ENCODE measurements at places on chromosomes 13 and 19.

DNA sequence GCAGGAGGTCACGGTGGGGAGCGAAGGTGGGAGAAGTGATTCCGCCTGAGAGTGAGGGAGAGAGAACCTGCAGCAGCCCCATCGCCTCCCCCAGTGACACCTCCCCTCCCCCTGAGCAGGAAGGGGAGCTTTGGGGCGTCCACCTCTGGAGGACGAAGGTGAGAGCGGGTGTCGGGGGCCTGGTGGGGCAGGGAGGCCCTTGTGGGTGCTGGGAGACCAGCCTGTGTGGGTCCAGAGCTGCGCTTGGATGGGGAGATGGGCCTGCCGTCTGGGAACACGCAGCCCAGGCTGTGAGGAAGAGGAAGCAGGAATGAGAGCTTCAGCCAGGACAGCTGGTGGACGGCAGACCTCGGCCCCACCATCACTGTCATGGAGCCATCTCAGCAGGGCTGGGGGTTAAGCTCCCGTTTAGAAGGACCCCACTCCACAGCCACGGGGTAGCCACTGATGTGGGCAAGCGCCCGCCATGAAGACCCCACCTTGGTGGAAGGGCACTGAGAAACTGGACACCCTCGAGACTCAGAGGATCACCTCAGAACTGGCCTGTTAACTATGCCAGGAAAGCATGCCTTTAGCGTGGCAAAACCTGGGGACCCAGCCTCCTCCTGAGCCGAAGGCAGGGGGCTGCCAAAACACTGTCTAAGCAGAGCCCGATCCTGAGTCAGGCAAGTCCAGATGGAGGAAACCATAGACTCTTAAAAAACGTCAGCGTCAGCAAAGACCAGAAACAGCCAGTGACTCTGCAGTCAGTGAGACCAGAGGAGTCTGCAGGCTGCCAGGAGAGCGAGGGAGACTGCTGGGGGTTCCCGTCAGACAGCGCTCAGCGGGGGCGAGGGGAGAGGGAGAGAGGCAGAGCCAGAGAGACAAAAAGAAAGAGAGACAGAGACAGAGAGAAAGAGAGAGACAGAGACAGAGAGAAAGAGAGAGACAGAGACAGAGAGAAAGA is 6.4 kb upstream of the PROZ start:
- no peak for DNase-seq

- DNase-seq, result no peak
Measured at GRCh38 chr19:525029-525428, 6.5 kb upstream of the CDC34 start.

- DNase-seq, result peak; percentile 45
Measured at GRCh38 chr13:94705081-94706030, 7.0 kb downstream of the SOX21 start.

DNA sequence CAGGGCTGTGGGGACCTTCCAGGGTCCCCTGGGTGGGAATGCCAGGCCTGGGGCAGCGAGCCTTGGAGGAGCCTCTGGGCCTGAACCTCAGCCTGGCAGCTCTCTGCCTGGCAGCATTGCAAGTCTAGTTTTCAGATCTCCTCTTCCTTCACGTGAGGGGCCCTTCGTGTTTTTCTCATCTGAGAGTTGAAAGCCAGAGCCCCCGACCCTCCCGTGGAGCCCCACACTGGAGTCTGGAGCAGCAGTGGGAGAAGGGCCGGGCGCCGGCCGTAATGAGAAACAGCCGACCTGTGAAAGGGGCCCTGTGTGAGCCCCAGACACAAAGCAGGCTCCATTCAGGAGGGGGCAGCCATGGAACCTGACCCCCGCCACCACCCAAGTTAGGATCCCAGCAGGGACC is 19.3 kb downstream of the TMED1 start:
- no peak for DNase-seq

DNA sequence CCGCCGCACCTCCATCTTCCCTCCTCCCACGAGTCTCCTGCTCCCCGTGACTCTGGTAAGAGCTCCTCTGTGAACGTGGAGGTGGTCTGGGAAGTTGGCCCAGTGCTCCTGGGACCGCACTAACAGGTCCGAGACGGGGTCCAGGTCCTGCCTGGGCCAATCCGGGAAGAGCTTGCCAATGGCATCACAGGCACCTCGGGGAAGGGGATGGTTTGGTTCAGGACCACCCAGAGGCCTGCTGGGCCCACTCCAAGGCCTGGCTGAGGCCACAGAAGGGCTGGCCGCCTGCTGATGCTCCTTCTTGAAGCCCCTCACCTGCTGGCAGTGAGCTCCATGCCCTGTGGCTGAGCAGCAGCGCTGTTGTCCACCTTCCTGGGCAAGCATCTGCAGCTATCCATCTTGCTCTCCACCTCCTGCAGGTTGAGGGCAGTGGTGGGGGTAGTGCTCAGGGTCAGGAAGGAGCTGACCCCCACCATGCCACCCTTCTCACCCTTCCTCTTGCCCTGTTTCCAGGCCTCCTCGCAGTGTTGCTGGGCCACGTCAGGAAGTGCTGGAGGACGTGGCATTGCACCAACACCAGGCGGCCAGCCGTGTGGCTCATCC is 41.2 kb upstream of the TPM4 start:
- DNase-seq, result no peak

GRCh38 chr13:80463673-80464352 is 122.9 kb upstream of the SPRY2 start:
- no peak for DNase-seq

DNA sequence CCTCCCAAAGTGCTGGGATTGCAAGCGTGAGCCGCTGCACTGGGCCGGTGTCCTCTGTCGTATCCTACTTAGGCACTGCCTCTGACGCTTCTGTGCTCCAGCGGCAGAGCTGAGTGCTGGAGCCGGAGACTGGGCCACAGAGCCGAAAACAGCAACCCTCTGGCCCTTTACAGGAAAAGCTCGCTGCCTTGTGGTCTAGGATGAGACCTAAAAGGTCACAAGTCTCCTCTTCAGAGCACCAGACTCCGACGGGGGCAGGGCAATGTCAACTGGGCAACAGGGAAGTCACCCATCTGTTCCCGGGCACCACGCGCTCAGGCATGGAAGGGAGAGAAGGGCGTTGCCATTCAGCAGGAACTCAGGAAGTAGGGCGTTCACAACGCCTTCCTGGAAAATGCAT is 91.7 kb downstream of the GADD45B start:
- no peak for DNase-seq

DNA sequence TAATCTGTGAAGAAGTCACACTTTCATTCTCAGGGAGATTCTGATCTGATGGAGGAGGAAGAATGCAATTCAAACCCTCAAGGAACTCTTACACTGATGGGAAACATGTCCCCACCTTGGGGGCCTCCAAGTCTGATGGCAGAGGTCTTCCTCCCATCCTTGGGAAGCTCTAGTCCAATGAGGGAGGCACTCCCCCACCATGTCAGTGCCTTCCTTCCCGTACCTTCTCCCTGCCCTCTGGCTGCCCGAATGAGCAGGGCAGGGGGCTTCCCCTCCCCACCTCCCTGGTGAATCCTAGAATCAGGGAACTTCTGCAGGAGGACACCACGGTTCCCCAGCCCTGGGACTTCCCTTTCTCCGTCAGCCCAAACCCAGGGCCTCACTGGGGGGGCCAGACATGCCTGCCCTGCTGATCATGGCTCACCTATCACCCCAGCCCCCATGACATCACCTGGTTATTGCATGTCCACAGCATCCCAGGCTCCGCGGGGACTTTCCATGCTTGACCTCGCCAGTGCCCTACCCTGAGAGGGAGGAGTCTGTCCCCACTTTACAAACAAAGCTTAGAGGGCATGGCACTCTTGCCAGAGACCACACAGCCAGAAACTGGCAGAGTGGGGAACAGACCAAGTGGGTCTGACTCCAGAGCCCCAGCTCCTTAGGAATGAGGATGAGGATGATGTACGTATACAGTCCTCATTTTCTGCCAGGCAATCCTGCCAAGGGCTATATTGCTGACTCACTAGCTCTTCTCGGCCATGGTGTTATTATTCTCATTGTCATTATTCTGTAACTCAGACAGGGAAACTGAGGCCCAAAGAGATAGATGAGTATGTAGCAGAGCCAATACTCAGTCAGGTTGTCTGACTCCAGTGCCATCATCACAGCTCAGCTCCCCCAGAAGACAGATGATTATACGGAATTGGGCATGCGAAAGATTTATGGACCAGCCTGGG is 9.6 kb upstream of the BCL3 start:
- no peak for DNase-seq

GRCh38 chr13:22053053-22053452 is 382.2 kb downstream of the FGF9 start:
- no peak for DNase-seq

DNA sequence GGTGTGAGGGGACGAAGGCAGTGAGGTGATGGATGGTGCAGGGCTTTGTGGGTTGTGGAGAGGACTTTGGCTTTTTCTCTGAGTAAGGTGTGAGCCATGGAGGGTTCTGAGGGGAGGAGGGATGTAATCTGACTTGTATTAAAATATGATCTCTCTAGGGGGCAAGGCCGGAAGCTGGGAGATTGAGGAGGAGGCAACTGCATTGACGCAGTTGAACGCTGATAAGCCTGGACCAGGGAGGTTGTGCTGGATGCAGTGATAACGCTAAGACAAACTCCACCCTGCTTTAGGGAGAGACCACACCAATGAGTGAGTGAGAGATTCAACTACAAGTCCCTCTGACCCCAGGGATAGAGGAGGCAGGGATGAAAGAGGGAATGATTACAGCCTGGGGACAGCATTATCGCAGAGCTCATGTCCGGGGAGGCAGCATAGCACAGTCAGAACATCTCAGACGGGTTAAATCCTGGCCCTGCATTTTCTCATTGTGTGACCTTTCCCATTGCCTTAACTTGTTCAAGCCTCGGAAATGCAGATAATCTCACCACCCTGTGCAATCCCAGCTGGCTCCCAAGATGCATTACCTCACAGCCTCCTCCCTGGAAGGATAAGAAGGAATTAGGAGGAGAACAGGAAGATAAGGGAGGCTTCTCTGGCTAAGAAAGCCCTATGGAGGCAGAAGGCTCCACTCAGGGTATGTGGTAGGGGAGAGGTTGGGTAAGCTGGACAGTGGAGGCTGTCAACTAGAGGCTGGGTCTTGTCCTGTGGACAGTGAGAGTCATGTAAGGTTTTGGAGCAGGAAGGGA is 124.2 kb downstream of the CACNA1A start:
- DNase-seq, result no peak

DNA sequence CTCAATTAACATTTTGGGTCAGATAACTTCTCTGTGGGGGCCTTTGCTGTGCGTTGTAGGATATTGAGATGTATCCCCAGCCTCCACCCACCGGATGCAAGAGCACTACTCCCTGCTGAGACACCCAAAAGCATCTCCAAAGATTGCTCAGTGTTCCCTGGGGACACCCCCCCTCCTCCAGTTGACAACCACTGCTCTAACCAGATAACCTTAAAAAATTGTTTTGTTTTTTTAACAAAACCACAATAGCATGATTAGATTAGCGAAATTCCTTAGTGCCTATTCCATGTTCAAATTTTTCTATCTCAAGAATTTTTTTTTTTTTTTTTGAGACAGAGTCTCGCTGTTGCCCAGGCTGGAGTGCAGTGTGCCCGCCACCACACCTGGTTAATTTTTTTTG is 2.6 kb upstream of the EPN1 start:
- no peak for DNase-seq

DNA sequence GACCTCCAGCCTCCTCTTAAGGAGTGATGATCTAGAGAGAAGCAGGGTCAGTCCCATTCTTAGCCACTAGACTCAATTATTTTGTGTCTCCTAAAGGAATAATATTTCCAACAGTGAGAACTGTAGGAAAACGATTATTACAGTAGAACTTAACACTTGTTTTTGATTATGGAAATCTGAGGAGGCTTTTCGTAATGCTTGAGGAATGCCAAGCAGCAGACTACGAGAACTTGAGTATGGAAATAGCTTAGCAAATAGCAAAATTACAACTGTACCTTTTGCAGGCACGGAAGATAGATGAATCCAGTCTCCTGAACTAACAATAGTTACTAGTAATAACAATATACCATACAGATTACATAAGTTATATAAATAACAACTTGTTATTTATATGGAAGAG is 12.2 kb downstream of the BRD4 start:
- no peak for DNase-seq

GRCh38 chr13:44449999-44450821 is 76.6 kb downstream of the SERP2 start:
- no peak for DNase-seq

GRCh38 chr13:108957369-108958012 is 328.1 kb downstream of the MYO16 start:
- no peak for DNase-seq

GRCh38 chr19:33506498-33506897 is 15.1 kb downstream of the PEPD start:
- DNase-seq, result no peak

- DNase-seq, result peak; percentile 88
Measured at GRCh38 chr13:44174769-44175425, 198.7 kb upstream of the SERP2 start.

- DNase-seq, result no peak
Measured at GRCh38 chr19:406135-406781, 2.7 kb downstream of the C2CD4C start.

DNA sequence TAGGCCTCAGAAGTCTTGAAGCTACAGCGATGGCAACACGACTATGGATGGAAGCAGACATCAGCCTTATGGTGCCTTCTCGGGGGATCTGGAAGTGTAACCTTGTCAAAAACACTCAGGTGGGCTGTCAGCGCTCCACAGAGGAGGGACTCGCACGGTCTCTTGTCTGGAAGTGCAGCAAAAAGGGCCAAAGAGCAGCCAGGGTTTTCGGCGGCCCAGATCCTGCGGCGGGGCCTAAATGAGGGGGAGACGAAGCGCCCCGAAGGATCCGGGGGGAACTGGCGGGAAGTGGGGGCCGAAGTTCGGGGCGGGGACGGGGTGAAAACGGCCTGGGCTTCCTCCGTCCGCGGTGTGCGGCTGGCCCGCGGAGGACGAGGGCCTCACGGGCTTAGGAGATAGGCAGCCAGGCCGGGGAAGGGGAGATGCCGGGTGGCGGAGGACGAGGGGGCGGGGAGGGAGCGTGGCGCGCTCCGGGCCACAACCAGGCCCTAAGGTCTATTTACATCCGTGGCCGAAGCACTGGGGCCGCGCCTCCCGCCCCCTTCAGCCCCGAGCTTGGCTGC is 637 bp downstream of the RANBP3 start:
- no peak for DNase-seq

GRCh38 chr19:35294328-35294727 is 2.4 kb downstream of the MAG start:
- DNase-seq, result no peak

- no peak for DNase-seq
Measured at GRCh38 chr13:71591374-71591773, 275.6 kb downstream of the DACH1 start.

- no peak for DNase-seq
Measured at GRCh38 chr13:55999709-56000108, 1141.0 kb upstream of the PRR20A start.
